ENCODE measurements at places on chromosomes 12 and 14.
A peak's percentile ranks its signal among the peaks of the same experiment; 100 is the strongest.

DNA sequence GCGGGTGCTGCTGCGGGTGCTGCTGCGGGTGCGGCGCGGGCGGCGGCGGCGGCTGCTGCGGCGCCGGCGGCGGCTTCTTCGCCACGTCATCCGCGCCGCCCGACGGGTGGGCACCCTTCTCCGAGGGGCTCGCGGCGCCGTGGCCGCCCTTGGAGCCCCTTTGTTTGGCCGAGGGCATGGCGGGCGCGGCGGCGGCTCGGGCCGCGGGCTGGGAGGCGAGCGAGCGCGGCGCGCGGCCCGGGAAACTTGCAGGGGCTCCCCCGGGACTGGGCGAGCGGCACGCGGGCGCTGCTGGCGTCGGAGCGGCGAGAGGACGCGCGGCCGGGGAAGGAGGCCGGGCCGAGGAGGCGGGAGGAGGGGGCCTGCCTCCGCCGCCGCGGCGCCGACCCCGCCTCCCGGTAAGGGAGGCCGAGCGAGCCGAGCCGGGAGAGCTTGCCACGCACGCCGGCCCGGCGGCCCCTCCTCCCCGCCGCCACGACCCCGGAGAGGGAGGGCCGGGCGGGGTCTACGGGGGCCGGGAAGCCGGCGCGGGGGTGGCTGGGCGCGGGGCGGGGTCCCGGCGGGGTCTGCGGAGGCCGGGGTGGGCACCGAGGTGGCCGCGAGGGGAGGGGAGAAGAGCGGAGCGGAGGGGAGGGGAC lies at the start of gene CKAP4:
Gene CKAP4 (minus strand): TSS at position 347 of the 638 bp plus-strand sequence. CDS start 169 bp downstream, at position 178.
- no peak for DNase-seq

- no peak for DNase-seq
Observed at GRCh38 chr12:85425926-85426325, 145.9 kb downstream of the ALX1 start.

DNA sequence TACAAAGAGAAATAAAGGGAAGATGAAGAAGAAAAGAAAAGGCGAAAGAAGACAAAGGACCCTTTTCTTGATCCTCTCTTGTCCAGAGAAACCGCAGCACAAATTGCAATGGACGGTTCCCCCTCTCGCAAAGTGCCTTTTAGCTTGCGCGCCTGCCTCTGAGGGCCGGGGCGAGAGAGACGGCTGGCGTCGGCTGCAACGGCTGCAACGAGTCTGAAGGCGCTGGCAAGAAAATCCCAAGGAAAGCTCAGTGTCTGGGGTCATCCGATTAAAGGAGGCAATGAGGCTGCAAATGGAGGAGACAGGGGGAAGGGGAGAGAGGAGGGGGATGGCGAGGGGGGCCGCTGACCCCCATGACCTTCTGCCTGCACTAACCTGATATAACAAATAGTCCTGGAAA lies 671.5 kb downstream of the MED13L start:
- no peak for DNase-seq

DNA sequence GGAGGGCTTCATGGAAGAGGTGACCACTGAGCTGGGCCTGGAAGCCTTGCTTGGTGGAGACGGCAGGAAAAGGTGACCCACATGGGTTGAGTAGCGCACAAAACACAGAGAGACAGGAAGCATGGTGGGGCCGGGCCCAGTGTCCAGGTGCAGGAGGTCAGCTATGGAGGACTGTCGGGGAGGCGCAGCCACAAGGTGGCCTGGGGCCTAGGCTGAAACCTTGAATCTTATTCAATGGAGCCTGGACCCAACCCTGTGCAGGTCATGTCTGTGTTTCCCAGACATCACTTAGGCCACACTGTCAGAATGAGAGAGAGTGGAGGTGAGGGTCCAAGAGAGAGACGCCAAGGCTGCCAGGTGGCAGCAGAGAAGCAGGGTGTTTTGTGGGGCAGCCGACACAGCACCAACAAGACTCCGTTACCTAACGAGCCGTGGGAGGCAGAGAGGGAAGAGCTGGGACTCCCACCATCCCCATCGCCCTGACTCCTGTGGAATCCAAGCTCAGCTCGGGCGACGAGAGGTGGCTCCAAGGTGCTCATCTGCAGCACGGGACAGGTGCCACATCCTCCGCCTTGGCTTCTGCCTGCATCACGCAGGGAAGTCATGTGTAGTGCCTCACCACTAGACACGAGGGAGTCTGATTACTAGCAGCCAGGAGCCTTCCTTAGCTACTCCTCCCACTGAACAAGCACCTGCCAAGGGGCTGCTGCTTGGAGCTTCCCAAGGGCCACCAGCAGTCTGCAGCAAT lies 38.7 kb downstream of the DEGS2 start:
- no peak for DNase-seq

DNA sequence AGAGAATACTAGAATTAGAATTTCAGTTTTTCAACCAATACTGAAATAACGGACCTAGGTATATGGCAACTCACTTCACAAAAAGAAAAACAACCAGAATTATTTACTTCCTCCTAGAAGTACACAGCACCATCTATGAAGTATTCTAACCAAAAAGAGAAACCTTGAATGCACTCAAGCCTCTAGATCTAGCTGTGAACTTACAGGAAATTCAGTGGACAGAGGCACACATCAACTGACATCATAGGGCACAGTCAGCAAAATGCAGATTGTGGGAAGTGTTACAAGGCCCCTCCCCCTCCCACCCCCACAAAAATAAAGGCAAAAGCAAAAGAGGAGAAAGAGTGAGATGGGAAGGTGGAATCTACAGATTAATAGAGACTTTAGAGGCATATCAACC lies 102.4 kb downstream of the TMTC1 start:
- DNase-seq, result no peak

- no peak for DNase-seq
Observed at GRCh38 chr12:62044450-62045135, 215.6 kb upstream of the USP15 start.

- DNase-seq, result peak; percentile 17
Observed at GRCh38 chr12:126069549-126070165, 1004.4 kb downstream of the AACS start.

- DNase-seq, result no peak
Observed at GRCh38 chr14:50012644-50013043, 103.7 kb downstream of the VCPKMT start.

GRCh38 chr14:104551851-104552737 lies 27.5 kb upstream of the C14orf180 start:
- DNase-seq, result no peak

- no peak for DNase-seq
Observed at GRCh38 chr12:59491877-59492276, 104.0 kb upstream of the SLC16A7 start.
